ENCODE measurements at places on chromosomes 6 and 20. TPM values are rescaled to one million over a fixed set of nuclear protein-coding genes. Genes with fewer than 3 reads are reported as not detected.

IL17A gene
- not detected for total RNA-seq

PXDC1 gene
- total RNA-seq, result 104 TPM

RSPO3 gene
- under 0.01 TPM for total RNA-seq

PTK6 gene
- 0.13 TPM for total RNA-seq

C6orf120 gene
- total RNA-seq, result 15.2 TPM

GNAS gene
- 622 TPM for total RNA-seq

SNHG17 gene
- total RNA-seq, result 13.7 TPM

HLA-DQB1 gene
- not detected for total RNA-seq

PTGIS gene
- 0.49 TPM for total RNA-seq

Measured in bladder microvascular endothelial cell (primary cell).